OCI-M1 (cell line): ENCODE measurements at places on chromosomes 7 and 10.

DNA sequence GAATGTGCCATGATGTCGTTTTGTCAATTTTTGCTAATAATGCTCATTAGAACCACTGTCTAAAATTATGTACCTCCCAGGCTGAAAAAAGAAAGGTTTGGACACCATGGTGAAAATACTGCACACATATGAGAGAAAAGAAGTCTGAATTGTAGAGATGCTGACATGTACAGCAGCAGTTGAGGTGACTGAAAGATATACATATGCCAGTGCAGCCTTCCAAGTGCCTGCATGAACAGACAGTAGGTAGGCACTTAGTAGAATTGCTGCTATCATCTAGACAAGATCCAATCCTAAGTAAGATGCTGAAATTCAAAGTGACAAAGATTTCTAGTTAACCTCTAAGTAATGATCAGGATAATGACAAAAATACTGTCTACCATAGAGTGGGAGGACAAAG, 86.9 kb downstream of the SLC13A1 start:
- no peak for DNase-seq

DNA sequence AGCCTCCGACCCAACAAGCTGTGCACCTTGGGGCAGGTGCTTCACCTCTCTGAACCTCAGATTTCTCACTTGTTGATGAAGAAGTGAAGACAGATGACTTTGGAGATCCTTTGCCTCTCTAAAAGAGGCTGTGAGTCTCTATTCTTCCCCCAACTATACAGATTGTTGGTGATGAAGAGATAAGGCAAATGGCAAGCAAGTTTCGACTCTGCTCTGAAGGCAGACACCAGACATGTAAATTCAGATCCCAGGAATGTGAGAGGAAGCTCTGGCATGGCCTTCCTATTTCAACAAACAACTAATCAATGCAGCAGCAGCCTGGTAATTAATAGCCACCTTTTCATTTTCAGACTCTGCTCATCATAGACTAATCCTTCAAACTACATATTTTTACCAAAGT, 74.2 kb upstream of the EGR2 start:
- no peak for DNase-seq

DNA sequence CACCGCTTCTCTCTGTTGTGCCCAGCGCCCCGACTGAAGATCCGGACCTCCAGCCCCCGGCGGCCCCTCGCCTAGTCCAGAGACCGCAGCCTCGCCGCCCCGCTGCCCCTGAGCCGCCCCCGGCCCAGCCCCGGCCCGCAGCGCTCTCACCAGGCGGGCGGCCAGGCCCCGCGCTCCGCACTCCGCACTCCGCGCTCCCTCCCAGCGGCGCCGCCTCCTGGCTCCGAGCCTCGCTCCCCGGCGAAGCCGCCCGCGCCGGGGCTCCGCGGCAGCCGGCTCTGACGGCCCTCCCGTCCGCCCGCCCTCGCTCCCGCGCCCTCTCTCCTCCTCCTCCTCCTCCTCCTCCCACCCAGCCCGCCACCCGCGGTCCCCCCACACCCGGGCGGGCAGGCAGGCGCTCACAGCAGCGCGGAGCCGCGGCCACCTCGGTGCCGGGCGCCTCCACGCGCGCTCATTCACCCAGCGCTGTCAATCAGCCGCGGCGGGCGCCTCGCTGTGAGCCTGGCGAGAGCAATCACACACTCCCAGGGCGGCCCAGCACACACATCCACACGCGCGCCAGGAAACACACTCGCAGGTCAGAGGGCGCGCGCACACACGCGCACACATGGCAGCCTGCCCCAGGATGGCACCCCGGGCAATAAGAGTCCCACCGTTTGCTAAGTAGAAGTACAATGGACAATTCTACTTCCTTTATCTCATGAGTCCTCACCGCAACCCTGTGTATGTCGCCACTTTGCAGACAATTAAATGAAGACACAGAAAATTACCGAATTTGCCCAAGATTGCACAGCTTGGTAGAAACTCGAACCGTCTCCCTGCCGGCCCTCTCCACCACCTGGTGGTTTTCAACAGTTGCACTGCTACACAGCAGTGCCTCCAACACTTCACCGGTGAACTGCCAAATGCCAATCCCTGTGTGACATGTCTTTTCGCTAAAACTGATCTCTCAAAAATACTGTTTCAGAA, at the start of gene PRRT4:
PRRT4 (minus strand) TSS at position 280 of the 969 bp plus-strand sequence.
- DNase-seq: peak; percentile 16

DNA sequence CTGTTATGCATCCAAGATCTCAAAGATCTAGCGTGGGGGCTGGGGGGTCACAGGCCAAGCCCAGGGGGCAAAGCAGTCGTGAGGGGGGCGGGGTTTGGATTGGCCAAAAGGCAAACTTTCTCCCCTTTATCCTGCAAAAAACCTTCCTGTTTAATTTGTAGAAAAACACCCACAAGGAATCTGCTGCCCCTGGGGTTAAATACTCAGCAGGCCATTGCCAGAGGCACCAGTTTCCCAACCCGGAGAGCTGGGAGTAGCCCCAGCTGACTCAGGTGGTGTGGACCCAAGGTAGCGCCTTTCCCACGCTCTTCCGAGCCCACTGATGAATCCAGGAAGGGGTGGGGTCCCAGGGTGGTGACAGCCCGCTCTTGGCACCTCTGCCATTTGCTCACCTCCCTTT, 21.4 kb downstream of the KCP start:
- no peak for DNase-seq
